ENCODE measurements at places on chromosomes 12 and 14.

DNA sequence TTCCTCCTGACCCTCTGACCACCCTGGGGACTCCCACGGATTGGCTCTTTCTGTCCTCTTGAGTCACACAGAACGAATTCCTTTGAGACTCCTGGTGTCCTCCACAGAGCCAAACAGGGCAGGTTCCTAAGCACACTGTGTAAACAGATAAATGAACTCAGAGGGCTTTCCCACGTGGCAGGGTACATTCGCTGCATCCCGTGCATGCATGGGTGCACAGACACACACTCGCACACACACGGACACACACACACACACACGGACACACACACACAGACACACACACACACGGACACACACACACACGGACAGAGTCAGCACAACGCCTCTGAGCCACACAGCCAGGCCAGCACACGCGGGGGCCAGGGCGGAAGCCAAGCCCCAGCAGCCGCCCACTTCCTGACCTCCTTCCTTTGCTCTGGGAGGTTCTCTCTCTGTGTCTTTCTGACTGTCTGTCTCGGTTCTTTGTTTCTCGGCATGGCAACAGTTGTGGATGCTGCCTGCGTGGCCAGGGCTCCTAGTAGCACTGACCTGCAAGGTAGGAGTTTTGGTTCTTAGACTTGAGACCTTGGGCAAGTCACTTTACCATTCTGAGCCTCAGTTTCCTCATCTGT lies 706 bp downstream of the CRACR2A start:
- DNase-seq = peak; percentile 44

- DNase-seq = no peak
These were observed 319.8 kb downstream of the CEP128 start for GRCh38 chr14:80621701-80622100.

GRCh38 chr12:40551466-40551865 lies 140.8 kb upstream of the CNTN1 start:
- no peak for DNase-seq

DNA sequence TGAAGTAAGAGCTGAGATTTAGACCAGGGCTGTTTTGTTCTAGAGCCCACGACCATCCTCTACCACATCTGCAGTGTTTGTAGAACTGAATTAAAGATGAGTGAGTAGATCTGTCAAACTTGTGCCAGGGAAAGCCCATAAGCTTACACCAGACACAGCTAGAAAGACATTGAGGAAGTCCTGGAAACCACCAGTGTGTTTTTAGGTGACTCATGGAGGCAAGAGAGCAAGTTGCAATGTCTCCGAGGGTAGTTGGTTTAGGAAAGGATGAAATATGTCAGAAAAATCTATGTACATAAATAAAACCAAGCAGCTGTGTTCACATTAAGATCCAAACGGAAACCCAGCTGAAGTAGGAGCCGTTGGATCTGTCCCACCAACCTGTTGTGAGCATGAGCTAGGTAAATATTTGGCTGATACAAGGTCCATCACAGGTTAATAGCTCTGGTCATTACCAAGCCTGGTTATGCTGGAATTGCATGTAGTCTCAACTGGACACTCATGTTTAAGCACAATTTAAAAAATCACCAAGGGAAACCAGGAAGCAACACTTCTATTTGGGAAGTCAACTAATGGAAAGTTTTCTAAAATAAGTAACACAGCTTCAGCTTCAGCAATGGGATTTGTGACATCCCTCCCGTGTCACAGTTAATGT lies 49.9 kb upstream of the PLEKHG3 start:
- DNase-seq = no peak

DNA sequence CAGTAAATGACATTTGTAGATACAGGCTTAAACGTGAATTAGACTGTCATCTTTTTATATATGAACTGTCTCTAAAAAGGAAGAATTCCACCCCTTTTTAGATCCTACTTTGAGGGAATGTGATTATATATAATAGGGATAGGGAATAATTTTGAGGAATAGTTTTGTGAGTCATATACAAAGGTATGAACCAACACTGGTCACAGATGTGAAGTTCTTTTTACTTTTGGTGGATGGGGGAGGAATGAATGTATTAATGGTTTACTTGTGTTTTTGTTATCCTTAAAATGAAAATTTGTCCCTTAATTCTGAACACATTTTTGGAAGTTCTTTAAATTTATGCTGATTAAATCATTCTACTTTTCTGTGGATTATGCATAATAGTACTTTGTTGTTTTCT lies 30.4 kb downstream of the FRS2 start:
- DNase-seq = no peak

DNA sequence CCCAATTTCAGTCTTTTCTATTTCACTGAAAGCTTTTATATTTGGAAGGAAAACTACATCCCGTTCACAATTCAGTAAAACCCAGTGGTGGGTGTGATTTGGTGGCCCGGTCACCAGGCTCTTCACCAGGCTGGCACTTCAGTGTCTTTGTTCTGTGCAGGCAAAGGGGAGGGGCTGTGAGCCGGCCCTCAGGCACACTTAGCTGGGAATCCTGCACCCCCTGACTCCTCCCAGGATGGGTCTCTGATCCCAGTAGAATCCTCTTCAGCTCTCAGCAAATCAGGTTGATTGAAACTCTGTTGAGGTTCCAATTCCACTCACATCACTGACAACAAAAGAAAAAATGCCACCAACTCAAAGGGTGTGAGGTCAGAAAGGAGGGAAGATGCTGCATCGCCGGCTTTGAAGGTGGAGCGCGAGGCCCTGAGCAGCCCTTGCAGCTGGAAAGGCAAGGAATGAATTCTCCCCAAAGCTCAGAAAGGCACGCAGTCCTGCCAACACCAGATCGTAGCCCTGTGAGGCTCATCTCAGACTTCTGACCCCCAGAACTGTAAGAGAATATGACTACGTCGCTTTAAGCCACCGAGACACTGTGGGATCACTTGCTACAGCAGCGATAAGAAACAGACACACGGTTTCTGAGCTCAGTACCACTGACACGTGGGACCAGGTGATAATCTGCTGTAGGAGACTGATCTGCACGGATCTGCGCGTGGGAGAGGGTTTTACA lies 166.6 kb downstream of the PIWIL1 start:
- DNase-seq = peak; percentile 61

- DNase-seq = no peak
These were observed at the start of gene CLEC2D for GRCh38 chr12:9669534-9669933. CLEC2D (plus strand) TSS chr12:9669713; CDS start chr12:9669735, 22 bp downstream.

DNA sequence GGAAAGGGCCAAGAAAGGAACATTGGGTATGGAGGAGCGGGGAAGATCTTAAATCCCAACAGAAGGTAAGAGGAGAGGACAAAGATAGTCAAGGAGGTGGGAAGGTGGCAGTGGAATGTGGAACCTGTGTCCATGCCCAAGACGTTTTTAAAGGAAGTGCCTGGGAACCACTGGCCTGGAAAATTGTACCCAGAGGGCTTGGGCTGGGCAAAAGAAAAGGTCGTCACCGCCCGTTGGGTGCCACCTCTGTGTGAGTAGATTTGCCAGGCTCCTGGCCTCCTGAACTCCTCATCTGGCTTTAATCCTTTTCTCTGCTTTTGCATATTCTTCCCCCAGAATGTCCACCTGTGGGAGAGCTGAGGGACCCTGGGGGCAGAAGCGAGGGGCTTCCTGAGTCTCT lies 32.6 kb downstream of the JDP2 start:
- DNase-seq = no peak

DNA sequence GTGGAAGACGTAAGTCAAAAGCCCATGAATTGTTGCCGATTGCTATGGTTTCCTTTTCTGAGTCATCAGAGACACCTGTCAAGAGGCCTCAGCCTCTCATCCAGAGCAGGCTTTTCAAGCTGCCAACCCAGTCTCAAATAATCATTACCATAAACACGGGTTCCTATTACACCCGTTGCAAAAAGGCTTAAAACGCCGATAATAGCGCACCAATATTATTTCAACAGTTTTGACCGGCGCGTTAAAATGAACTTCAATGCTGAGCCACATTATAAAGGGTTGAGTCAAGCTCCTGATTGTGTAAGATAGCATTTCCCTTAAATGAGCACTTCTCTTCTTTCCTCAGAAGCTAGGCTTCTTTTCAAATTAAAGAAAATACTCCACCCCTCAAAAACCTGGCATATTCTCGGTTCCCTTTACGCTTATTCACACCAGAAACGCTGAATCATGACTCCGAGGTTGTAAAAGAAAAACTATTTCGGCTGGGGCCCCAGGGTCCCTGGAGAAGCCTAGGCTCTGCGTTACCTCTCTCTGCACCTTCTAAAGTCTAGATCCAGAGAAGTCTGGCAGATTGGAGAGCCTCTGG lies 1.4 kb downstream of the TMTC1 start:
- DNase-seq = no peak

- DNase-seq = no peak
These were observed 3.9 kb downstream of the P3H3 start for GRCh38 chr12:6832125-6832524.

DNA sequence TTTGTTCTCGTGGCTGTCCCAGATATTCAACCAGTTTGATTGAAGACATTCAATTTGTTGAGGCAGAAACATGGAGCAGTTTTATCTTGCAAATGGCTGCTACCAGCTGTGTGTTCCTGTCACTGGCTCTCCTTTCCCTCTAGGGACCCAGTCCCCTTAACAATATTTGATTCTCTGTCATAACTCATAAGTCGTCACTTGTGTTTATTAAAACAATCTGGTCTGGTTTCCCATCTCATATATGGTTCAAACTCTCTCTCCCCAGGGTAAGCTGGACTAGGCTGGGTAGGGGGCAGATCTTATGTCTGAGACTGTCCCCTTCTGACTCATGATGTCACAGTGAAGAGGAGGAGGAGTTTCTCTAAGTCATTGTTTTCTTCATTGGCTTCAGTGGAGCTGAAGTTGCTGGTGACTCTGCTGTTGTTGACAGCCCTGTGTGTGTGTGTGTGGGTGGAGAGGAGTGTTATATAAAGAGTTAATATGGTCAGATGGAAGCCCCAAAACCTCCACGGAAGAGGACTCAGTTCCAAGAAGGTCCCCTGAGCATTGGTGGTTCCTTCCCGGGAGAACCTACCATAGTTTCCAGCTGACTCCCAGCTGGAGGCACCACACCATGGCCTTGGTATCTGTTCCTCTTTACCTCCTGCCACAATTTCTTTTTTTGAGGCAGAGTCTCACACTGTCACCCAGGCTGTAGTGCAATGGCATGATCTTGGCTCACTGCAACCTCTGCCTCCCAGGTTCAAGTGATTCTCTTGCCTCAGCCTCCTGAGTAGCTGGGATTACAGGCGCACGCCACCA lies 16.1 kb upstream of the GNG2 start:
- no peak for DNase-seq

- no peak for DNase-seq
These were observed 28.0 kb upstream of the NAA30 start for GRCh38 chr14:57362361-57362760.

GRCh38 chr12:26120561-26121274 lies 4.1 kb downstream of the BHLHE41 start:
- no peak for DNase-seq

GRCh38 chr14:98906123-98906995 lies 365.6 kb downstream of the BCL11B start:
- peak; percentile 24 for DNase-seq
